ENCODE measurements at places on chromosomes 3 and 15.

- no peak for DNase-seq
These were observed 19.5 kb downstream of the SLC7A14 start for GRCh38 chr3:170566413-170566812.

DNA sequence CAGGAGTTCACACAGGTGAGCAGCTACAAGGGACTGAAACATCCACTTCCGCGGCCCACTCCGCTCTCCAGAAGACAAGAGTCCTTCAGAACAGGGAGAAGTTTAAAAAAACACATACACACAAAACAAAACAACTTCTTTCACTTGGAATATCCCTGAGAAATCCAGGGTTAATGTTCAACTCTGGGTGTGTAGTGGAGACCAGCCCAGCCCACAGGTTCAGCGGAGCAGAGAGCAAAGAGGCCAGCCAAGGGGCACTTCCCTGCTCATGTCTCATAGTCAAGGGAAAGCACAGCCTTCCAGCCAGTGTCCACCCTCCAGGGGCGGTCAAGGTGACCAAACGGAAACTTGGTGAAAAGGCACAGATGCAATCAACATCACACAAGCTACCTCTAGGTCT is 41.6 kb downstream of the WNT5A start:
- no peak for DNase-seq

DNA sequence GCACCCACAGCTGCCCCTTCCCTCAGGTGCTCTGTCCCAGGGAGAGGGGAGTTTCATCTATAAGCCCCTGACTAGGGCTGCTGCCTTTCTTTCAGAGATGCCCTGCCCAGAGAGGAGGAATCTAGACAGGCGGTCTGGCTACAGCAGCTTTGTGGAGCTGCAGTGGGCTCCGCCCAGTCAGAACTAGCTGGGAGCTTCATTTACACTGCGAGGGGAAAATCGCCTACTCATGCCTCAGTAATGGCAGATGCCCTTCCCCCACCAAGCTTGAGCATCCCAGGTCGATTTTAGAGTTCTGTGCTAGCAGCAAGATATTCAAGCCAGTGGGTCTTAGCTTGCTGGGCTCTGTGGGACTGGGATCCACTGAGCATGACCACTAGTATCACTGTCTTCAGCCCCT is 181.2 kb upstream of the RARB start:
- DNase-seq: no peak

DNA sequence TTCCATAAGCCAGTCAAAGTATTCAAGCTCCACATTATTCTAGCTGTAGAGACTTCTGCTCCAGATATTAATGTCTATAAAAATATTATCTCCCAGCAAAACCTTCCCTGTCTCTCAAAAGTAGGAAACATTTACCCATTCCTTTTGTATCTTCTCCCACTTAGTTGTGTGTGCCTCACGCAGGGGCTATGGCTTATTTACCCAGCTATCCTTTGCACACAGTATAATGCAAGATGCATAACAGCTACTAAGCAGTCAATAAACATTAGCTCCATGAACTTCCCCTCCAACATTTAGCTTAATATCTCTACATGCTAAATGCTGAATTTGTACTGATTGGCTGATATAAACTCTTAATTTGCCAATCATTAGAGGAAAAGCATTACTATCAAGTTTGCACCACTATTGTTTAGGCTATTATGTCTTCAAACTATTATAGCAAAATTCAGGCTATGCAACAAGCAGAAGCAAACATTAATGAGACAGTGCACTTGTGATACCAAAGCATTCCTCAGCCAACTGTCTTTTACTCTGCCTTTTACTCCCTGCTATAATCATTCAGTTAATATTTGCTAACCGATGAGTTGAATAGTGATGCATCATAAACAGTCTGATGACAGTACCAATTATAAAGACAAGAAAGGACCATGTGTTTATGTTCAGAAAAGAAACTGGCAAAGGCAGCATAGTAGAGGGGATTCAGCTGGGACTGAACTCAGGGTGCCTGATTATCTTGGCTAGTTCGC is 81.2 kb downstream of the PLCH1 start:
- DNase-seq: no peak

DNA sequence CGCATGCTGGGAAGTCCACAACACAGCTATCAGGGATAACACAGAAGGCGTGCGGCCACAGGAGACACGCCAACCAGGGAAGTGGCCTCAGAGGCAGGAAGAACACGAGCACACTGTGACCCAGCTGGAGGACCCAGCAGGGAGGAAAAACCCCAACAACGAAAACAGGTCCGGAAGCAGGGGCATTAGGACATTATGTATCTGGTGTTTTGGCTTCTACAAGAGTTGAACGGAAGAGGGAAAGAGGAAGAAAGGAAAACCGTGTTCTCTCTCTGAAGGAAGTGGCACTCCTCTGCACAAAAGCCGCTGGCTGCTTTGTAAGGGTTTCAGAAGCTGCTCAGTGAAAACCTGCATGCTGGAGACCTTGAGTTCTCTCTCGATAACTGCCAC is 61.8 kb downstream of the HACD2 start:
- DNase-seq: no peak

DNA sequence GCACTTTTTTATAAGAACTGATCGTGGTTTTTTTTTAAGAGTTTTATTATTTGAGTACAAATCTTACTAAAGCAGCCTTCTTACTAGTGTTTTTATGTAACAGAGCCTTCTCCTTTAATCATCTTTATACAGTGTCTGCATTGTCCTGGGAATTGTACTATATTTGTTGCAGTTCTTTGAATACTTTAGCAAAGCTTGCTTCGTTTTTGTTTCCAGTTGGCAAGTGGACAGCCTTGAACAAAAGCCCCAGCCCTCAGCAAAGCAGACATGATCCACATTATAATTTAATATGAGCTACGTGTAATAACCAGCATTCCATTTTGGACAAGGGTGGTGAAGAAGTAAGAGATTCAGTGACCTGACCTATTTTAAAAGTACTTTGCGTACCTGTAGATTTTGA is 112.2 kb upstream of the FLNB start:
- DNase-seq: no peak

DNA sequence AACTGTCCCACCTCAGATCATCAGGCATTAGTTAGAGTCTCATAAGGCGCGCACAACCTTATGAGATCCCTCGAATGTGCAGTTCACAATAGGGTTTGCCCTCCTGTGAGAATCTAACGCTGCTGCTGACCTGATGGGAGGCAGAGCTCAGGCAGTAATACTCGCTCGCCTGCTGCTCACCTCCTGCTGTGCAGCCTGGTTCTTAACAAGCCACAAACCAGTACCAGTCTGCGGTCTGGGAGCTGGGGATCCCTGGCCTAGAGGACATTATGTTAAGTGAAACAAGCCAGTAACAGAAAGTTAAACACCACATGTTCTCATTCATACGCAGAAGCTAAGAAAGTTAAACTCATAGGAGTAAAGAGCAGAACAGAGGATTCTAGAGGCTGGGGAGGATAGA is 47.0 kb downstream of the MAP3K13 start:
- DNase-seq: no peak

- no peak for DNase-seq
These were observed 68.7 kb upstream of the GOLGA8B start for GRCh38 chr15:34651997-34652725.

GRCh38 chr3:153866901-153867300 is 254.3 kb upstream of the ARHGEF26 start:
- DNase-seq: no peak

DNA sequence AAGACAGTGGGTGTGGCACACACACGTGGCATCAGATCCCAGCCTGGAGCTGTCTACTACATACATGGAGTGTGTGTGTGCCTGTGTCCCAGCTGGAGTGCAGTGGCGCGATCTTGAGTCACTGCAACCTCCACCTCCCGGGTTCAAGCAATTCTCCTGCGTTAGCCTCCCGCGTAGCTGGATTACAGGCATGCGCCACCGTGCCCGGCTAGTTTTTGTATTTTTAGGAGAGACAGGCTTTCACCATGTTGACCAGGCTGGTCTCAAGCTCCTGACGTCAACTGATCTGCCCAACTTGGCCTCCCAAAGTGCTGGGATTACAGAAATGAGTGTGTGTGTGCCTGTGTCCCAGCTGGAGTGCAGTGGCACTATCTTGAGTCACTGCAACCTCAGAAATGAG is 108.8 kb downstream of the IL12A start:
- no peak for DNase-seq

GRCh38 chr15:88057836-88058235 is 198.7 kb downstream of the NTRK3 start:
- DNase-seq: no peak

DNA sequence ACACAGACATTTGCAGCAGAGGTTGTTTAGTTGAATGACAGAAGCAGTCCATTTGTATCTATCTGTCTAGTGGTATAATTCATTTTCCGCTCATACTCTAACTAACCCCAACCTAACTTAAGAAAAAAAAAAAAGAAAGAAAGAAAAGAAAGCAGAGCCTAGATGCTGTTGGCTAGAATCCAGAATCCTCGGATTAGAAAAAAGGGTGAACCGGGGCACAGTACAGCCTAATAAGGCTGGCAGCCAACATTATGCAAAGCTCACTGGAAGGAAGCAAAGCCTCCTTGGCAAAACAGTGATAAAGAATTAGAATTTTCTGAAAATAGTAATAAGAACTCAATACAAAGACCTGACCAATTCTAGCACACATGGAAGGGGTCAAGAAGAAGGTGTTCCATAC is 640.8 kb downstream of the TUSC7 start:
- DNase-seq: no peak

GRCh38 chr15:56367156-56367555 is 1.9 kb downstream of the TEX9 start:
- no peak for DNase-seq

DNA sequence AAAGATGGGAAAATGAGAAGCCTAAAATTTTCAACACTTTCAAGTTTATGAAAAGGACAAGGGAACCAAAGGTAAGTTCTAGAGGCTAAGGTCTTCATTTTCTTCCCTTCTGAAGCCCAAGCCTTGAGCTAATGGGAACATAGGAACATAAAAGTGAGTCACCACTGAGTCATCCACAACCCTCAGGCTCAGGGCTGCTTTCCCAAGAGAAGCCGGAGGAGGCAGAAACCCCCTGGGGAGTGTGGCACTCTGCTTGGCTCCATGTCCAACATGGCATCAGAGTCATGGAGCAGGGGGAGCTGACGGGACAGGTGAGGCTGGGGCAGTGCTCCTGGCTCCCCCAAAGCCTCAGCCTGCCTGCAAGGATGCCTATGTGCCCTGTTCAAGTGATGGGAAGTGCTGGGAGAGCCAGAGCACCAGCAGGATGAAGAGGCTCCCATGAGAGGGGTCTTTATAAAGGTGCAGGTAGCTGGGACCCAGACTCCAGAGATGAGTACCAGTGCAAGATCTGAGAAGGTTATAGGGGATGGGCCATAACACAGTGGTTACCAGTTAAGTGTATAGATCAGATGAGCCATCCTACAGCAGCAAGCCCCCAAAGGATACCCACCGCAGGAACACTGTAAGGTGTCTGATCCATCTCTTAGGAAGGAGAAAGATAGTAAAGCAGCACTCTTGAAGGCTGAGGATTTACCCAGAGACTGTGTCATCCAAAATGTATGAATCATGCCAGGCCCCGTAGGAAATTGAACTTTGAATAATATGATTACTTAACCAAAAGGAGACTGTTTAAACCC is 31.8 kb upstream of the RYR3 start:
- no peak for DNase-seq

DNA sequence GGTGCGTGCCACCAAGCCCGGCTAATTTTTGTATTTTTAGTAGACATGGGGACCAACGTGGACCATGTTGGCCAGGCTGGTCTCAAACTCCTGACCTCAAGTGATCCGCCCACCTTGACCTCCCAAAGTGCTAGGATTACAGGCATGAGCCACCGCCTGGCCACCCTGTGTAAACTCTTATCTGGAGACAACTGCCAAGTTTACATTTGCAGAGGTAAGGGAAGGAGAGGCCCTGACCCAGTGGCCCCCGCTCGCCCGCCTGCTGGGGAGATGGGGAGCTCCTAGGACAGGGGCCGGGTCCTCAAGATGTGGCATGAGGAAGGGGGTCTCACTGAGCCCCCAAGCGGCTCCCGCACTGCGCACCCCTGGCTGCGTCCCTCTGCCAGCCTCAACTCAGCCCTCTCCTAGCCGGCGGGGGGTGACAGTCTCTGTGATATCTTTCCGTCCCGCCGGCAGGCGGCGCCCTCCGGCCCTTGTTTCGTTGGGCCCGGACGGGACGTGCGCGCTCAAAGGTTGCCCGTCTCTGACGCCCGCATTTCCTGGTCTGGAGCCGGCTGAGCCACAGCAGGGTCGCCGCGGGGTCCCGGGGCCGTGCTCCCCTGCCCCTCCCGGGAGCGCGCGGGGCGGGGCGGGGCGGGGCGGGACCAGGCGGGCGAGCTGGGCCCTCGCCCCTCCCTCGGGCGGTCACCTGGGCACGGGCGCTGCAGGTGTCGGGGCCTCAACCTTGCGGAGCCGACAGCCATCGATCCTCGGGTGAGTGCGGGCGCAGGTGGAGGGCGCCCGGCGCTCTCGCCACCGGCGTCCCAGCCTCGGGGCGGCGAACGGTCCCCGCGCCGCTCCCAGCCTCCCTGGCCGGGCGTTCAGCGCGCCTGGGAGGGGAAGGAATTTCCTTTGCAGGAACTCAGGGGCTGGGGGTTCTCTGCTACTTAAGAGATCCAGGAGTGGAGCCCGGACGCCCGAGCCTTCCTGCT is at the start of gene GPR160:
GPR160 (plus strand) TSS at position 533 of the 971 bp plus-strand sequence. CDS start 45,978 bp downstream, outside the sequence.
- peak; percentile 60 for DNase-seq

DNA sequence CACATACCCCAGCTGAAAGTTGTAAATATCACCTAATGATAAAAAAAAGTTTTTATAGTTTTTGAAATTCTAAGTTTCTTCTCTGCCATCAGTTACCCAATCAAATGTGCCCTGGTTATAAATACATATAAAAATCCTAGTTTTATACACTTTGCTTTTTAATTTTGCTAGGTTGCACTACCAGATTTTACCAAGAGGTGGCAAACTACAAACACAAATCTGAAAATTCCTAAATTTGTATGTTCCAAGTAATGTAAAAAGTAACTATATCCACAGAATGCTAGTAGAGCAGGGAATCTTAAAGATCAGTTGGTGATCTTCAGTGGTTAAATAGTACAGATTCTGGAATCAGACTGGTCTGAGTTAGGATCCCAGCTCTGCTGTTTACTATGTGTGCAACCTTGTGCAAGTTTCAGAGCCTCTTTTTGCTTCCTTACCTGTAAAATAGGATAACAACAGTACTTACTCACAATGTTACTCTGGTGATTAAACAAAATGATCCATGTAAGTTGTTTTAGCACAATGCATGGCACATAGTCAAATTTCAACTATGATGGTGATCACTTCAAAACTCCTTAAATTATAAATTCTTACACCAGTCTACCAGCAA is 11.0 kb downstream of the TRPM7 start:
- DNase-seq: no peak

DNA sequence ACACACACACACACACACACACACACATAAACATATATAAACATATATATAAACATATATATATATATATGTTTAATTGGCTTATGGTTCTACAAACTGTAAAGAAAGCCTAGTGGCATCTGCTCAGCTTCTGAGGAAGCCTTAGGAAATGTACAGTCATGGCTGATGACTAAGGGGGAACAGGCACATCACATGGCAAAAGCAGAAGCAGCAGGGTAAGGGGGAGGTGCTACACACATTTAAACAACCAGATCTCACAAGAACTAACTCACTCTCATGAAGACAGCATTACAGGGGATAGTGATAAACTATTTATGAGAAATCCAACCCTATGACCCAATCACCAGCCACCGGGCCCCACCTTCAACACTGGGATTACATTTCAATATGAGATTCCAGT is 922.9 kb downstream of the SI start:
- DNase-seq: no peak

GRCh38 chr3:50612234-50612882 is 784 bp upstream of the CISH start:
- no peak for DNase-seq

GRCh38 chr15:33586786-33587697 is 276.3 kb downstream of the RYR3 start:
- no peak for DNase-seq

GRCh38 chr3:43062564-43063040 is 43.3 kb downstream of the POMGNT2 start:
- no peak for DNase-seq

Measured in stimulated activated CD8-positive, alpha-beta memory T cell treated with anti-CD3 and anti-CD28 coated beads, Interleukin-15, amount 100 ng/mL, for 4 hours (primary cell).